NCI-H446 treated with DMSO at 0.1 percent for 48 hours (cell line): ENCODE measurements at places on chromosomes 5 and 9.

GRCh38 chr9:20356403-20357036 is 265.8 kb downstream of the MLLT3 start:
- DNase-seq: peak; percentile 66

GRCh38 chr9:130172858-130173665 is 858 bp downstream of the NCS1 start:
- DNase-seq: no peak

GRCh38 chr5:74957029-74957784 is 91.0 kb upstream of the FAM169A start:
- no peak for DNase-seq

DNA sequence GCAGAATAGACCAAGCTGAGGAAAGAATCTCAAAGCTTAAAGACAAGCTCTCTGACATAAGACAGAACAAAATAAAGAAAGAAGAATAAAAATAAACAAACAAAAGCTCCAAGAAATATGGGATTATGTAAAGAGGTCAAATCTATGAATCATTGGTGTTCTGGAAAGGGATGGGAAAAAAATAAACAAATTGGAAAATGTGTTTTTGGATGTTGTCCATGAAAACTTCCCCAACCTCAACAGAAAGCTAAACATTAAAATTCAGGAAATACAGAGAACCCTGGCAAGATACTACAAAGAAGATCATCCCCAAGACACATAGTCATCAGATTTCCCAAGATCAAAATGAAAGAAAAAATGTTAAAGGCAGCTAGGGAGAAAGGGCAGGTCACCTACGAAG is 662.0 kb upstream of the CDH18 start:
- DNase-seq: no peak

DNA sequence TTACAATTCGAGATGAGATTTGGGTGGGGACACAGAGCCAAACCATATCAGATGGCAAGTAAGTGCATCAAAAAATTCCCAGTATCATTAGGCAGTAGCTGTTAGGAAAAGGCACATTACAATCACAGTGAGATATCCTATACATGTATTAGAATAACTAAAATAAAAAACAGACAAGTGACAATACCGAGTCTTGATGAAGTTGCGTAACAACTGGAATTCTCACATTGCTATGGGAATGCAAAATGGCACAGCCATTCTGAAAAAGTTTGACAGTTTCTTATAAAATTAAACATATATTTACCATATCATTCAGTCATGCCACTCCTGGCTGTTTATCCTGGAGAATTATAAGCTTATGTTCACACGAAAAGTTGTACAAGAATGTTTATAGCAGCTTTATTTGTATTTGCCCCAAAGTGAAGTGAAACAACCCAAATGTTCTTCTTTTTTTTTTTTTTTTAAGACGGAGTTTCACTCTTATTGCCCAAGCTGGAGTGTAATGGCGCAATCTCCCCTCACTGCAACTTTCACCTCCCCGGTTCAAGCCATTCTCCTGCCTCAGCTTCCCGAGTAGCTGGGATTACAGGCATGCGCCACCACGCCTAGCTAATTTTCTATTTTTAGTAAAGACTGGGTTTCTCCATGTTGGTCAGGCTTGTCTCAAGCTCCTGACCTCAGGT is 93.1 kb upstream of the TLE1 start:
- DNase-seq: no peak

DNA sequence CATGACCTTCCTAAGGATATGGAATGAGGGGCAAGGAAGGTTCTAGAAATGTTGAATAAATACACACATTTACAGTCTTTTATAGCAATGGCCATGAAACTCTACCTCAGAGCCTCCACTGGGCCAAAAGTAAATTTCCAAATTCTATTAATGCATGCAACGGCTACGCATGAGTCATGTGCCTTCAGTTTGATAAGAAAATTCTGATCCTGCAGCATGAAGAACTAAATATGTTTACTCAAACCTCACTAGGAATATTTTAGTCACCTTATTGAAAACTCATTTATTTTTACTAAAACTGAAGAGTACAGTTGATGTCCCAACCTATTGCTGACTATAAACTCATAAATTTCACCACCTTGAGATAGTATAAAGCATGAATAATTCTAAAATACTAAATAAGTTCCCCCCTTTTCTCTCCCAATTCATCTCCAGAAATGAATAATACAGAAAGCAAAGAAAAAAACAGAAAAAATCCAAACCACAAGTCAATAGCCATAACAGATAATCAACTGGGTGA is 92.4 kb downstream of the GNAQ start:
- DNase-seq: no peak
